NCI-H1092 treated with DMSO at 0.1 percent for 48 hours (cell line): ENCODE measurements at places on chromosomes 2 and 18.

DNA sequence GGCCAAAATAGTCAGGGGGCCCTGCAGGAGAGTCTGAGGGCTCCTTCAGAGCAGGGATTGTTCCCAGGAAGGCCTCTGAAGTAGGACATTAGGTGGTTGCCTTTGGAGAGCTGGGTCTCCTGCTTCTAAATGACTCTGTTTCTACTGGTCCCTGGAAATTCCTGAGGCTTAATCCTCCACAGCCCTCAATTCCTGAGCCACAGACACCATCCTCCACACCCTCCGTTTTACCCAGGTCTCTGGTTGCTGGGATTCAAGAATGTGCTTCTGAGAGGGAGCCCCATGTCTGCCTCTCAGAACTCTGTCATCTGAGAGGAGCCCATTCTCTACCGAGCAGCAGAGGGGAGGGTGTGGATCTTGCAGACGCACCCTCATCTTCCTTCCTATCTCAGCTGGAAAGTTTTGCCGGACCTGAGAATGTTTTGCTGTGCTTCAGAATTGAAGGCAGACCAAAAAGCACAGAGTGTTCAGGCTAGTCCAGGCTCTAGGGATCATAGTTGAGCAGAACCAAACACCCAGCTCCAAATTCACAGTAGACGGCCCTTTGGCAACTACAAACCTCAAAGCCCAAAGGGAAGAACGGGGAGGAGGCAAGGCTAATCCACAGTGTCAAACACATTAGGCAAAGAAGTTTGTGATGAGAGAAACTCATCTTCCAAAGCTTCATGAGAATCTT is 8.1 kb downstream of the VIT start:
- DNase-seq: no peak

DNA sequence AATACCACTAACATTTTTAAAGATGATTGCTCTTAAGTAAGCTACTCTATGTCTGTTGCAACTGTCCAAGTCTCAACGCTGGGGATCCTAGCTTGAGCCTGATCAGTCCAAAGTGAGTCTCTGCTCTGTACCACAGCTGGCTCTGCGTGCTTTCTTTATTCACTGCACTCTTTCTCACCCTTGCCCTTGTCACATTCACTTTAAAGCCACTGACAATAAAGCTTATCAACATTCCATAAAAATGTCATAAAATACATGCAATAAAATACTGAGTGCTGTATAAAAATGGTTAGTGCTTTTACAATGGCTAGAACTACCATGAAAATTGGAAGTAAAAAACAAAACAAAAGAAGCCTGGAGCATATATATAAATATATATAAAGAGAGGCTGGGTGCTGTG is 45.5 kb upstream of the LRRTM4 start:
- DNase-seq: no peak

- DNase-seq: peak; percentile 18
Observed at GRCh38 chr2:112958428-112959108, 19.2 kb upstream of the IL36G start.

DNA sequence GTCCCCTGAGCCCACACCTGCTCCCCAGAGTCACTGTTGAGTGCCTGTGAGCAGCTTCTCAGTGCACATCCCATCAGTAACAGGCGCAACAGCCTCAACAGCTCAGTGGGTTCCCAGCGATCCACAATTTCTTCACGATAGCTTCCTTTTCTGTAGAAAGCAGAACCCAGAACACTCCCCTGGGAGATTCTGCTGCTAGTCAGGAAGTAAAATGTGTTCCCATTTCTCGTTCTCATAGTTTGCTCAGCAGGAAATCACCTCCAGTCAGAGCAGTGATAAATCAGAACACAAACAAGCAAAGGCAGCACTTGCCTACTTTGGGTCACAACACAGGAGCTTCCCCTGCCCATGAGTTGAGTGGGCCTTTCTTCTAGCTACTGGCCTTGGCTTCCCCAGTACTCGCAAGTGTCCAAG is 48.9 kb upstream of the ATG16L1 start:
- DNase-seq: no peak
